ENCODE measurements at places on chromosomes 5 and 9.
A peak's percentile ranks its signal among the peaks of the same experiment; 100 is the strongest.

DNA sequence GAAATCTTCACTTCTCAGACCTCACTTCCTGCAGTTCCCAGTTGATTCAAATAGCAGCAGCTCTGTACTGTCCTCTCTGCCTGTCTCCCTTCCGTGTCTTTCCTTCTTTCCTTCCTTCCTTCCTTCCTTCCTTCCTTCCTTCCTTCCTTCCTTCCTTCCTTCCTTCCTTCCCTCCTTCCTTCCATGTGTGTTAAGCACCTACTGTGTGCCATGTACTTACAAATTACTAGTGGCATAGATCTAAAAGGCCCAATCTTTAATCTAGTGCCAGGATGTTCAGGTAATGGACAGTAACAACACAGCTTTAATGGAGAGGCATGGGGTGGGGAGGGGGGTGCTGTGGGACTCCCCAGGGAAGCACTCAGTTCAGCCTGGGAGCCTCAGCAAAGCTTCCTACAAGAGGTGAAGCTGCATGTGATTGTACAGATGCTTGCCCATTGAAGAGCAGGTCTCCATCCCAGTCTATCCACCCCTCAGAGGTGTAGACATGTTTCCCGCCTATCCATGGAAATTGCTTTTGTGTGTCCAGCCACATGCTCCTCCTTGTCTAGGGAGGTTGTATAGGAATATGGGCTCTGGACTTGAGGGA is 106.0 kb downstream of the RGS3 start:
- no peak for DNase-seq

- peak; percentile 55 for DNase-seq
Measured at GRCh38 chr5:64505769-64506566, at the start of gene RGS7BP. Gene RGS7BP (plus strand): TSS chr5:64506015. CDS start chr5:64506625, 610 bp downstream.

DNA sequence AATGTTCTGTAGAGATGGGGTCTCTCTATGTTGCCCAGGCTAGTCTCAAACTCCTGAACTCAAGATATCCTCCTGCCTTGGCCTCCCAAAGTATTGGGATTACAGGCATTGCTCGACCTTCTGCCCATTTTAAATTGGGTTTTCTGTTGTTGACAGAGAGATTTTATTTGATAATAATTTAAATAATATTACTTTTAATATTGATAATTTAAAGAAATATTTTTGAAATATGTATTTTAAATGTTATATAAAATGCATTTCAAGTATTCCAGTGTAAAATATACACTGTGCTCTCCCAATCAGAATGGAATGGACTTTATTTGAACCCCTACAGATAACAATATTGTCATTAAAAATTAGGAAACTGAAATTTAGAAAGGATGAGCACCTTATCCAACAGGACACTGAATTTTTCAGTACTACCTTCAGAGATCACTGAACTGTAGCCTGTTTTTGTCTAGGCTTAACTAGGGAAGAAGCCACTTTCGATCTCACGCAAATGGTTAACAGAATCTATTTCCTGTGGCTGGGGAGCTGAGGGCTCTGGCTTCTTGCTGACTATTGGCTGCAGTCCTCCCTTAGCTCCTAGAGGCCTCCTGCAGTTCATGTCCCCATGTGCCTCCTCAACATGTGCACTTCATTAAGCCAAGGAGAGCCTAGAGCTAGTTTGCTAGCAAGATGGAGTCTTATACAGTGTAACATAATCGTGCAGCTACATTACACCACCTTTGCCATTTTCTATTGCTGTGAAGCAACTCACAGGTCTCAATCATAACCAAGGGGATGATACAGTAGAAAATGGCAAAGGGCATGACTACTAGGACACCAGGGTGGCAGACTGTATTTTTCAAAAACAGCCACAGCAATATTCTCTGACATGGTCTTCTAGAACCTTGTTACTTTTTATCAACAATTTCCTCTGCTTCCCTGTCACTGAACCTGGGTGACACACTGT is 150.0 kb downstream of the CDC42SE2 start:
- no peak for DNase-seq

DNA sequence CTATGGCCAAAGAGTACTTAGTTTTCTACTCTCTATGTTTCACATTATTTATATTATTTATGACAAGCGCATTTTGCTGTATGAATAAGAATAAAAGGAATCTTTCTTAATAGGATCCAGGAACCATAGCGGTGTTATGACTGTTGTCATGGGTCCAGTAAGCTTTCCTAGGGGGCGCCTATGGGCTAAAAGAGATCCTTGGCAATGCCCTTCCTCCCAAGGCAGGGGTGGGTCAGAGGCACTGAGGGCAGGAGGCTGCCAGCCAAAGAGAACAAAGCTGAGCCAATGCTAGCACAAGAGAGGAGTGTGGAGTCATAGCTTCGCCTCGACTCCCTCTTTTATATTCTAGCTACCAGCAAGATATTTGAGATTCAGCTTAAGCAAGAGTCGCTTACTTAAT is 98.4 kb upstream of the GNAQ start:
- no peak for DNase-seq

- no peak for DNase-seq
Measured at GRCh38 chr9:4592886-4593285, 69.2 kb upstream of the PLPP6 start.

DNA sequence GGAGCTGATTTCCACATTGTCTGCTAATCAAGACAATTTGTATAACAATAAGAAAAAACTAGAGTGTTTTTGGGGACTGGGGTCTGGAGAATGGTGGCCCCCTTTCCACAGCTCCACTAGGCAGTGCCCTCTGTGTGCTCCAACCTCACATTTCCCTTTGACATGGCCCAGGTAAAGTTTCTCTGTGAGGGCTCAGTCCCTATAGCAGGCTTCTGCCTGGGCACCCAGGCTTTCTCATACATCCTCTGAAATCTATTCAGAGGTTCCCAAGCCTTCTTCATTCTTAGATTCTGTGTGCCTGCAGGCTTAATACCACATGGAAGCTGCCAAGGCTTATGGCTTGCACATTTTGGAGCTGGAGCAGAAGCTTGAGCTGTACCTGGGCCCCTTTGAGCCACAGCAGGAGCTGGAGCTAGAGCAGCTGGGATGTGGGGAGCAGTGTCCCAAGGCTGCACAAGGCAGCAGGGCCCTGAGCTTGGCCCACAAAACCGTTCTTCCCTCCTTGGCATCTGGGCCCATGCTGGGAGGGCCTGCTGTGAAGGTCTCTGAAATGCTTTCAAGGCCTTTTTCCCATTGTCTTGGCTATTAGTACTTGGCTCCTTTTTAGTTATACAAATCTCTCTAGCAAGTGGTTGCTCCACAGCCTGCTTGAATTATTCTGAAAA is 49.1 kb upstream of the VPS13A start:
- no peak for DNase-seq

GRCh38 chr5:174837919-174838902 is 113.8 kb downstream of the MSX2 start:
- peak; percentile 64 for DNase-seq

DNA sequence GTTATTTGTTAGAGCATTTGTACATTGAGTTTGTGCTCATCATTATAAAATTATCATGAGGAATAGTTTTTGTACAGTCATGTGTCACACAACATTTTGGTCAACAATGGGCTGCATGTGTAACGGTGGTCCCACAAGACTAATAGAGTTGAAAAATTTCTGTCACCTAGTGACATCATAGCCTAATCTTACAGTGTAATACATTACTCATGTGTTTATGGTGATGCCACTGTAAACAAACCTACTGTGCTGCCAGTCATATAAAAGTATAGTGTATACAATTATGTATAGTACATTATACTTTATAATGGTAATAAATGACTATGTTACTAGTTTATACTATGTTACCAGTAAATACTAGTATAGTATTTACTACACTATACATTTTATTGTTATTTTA is 3.0 kb upstream of the CAMK4 start:
- no peak for DNase-seq

DNA sequence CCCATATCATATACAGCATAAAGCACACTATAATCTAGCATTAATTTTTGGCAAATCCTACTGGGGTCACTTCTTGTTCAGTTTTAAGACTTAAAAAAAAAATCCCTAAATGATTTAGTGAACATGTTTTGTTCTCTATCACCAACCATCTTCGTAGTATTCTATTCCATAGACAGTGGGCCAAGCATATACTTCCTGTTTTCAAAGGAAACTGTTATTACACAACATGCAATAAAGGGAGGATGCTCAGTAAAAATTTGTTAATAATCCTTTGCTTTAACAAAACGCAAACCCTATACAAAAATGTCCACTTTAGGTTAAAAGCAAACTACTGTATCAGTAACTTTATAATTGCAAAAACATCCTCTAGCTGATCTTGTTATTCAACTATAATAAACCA is 13.0 kb downstream of the CCNH start:
- no peak for DNase-seq

GRCh38 chr5:172739375-172739774 is 31.6 kb downstream of the DUSP1 start:
- no peak for DNase-seq

DNA sequence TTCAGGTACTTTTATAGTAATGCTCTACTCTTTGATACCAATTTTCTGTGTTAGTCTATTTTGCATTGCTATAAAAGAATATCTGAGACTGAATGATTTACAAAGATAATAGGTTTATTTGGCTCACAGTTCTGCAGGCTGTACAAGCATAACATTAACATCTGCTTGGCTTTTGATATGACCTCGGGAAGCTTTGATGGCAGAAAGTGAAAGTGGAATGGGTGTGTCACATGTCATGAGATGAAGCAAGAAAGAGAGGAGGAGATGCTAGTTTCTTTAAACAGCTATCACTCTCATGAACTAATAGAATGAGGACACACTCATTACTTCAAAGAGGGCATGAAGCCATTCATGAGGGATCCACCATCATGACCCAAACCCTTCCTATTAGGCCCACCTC is 270.9 kb upstream of the IL12B start:
- no peak for DNase-seq

DNA sequence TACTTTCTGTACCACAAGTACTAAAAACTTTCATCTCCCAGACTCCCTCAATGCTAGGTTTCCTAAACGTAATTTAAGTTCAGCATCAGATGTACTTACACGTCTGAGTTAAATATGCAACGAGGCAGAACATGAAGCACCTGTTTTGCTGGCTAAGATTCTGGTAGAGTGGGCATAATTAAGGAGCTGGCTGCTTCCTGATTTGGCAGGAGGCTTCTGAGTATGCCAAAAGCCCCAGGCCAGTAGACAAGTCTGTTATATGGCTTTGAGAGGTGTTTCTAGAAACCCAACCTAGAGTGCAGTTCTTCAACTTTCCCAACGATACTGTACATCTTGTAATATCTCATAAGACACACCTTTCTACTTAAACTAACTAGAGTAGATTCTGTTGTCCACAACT is 13.6 kb downstream of the TICAM2 start:
- no peak for DNase-seq

DNA sequence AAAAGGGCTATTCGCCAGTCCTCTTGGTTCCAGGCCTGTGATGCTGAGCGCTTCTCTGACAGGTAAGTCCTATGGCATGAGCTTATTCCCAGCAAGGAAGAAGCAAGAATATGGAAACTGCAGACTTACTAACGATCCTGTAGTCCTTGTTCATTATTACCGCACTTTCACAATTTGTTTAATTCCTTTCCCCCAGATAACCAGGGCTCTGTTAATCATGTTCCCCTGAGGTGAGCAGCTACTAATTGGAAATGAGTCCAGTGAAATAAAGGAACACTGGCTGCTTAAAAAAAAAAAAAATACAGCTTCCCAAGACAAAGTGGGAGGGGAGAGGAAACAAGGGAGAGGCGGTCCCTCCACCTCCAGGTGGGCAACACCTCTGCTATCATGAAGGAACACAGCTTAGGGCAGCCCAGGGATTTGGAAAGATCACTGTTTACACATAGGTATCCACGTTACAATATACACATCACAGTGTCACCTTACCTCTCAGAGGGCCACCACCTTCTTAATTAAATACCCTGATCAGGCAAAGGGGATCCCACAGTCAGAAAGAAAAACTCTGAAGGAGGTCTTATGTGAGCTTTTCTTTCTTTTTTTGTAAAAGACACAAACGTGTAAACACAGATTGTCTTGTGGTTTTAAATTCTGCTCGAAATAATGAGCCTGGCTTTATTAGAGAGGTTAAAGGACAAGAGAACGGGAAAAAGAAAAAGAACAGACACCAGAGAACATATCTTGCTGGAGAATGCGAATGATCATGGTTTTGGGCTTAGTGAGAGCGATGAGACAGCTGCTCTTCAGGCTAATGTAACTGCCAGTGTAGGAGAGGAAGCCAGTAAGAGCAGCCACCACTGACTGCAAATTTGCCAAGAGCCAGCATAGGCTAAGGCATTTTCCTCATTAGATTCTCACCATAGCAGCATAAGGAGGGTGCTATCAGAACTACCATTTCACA is 258.6 kb downstream of the CRB2 start:
- no peak for DNase-seq

GRCh38 chr5:168159425-168159824 is 132.0 kb upstream of the WWC1 start:
- no peak for DNase-seq

GRCh38 chr5:32272746-32273145 is 40.0 kb downstream of the MTMR12 start:
- DNase-seq: no peak

DNA sequence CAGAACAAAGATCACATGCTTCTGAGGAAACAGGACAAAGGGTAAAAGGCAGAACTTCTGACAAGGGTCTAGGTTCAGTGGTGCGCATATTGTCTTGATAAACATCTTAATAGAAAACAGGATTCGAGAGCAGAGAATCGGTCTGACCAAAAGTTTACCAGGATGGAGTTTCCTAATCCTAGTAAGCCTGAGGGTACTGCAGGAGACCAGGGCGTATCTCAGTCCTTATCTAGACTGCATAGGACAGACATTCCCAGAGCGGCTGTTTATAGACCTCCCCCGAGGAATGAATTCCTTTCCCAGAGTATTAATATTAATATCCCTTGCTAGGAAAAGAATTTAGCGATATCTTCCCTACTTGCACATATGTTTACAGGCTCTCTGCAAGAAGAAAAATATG is 32.4 kb upstream of the TNFSF8 start:
- DNase-seq: no peak

GRCh38 chr9:88403340-88403739 is 15.1 kb downstream of the SPIN1 start:
- no peak for DNase-seq

GRCh38 chr9:133707065-133707762 is 30.9 kb downstream of the SARDH start:
- DNase-seq: peak; percentile 48

- no peak for DNase-seq
Measured at GRCh38 chr5:135295852-135296251, 103.2 kb downstream of the MACROH2A1 start.

DNA sequence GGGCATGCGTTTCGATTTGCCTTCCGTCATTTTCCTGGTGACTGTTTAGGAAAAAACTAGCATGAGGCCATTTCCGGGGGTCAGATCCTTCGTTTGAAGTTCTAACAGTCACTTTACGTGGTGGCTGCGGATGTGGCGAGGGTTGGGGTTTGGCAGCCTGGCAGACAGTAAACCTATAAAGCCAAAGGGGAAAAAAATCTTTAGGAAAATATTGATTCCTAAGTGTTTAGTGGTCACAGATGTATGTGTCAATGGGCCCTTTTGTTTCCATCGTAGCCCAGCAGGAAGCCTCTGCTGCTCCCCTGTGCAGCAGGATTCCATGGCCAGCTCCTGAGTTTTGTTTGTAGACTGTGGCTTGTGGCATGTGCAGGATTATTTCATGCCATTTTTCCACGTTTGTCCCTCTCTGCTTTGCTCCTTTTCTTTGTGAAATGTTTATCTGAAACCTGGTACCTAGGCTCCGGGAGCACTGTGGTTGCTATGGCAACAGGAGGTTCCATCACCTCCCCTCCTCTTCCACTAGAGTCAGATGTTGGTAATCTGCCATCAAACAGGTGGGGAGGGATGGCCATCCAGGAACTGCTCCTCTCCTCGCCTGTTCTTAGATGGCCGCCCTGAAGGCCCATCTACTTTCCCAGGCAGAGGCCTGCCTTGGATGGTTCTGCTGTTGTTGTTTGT is 202.3 kb downstream of the AOPEP start:
- DNase-seq: peak; percentile 35

GRCh38 chr9:122334916-122335315 is 35.9 kb upstream of the PTGS1 start:
- no peak for DNase-seq
